ENCODE measurements at places on chromosomes 2 and 18. TPM values are rescaled to one million over a fixed set of nuclear protein-coding genes. Genes with fewer than 3 reads are reported as not detected.

Gene DNAJC5G
- not detected for total RNA-seq

GRCh38 chr2:175034716-175035115 lies 29.5 kb upstream of the CHN1 start:
- no peak for DNase-seq

DNA sequence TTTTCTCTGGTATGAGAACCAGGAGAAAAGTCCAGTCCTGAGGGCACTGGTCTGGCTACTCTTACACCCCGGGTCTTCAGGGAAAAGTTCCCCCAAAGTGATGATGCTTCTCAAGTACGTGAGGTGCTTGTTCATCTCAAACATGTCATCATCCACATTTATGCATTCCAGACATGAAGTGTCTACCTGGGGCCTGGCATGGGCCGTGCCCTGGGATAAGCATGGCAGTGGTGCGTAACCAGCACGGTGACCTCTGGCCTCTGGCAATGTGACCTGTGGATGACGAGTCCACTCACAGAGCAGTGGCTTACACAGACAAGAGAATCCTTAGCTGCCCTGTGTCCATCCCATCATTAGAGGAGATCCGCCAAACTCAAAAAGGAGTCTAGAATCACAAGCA lies 74.8 kb upstream of the LGALSL start:
- DNase-seq: no peak

Gene IL18R1
- total RNA-seq: 6.2 TPM

- no peak for DNase-seq
These were observed 170.6 kb upstream of the PKDCC start for GRCh38 chr2:41877114-41877678.

GRCh38 chr2:651951-652373 lies 25.2 kb downstream of the TMEM18 start:
- no peak for DNase-seq

Gene PLEK
- 9.4 TPM for total RNA-seq

Gene STARD6
- not detected for total RNA-seq

Gene PTPRN
- 0.60 TPM for total RNA-seq

- no peak for DNase-seq
These were observed 110.2 kb upstream of the CDH2 start for GRCh38 chr18:28287146-28287545.

DNA sequence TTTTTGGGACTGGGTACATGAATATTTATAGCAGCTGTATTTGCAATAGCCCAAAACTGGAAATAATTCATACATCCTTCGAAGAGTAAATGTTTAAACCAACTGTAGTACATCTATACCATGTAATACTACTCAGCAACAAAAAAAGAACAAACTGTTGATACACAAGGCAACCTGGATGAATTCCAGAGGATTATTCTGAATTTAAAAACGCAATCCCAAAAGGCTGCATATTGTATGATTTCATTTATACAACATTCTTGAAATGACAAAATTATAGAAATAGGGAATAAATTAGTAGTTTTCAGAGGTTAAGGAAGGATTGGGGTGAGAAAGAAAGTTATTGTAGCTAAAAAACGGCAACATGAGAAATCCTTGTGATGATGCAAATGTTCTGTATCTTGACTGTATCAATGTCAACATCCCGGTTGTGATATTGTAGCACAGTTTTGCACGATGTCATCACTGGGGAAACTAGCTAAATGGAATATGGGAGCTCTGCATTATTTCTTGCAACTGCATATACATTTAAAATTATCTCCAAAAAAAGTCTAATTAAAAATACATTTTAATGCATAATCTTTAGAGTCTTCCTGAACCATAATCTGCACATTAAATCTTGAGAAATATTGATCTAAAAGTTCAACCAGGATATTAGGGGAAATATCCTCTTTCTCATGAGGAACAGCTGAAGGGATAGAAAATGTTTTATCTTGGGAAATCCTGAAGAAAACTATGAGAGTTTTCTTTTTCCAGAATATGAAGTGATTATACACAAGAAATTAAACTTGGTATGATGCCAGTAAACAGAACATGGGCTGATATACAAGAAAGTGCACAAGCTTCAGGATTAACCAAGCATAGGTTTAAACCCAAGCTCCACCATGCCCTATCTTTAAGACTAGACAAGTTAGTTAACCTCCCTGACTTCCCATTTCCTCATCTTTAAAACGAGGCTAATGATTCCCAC lies 21.9 kb downstream of the EVA1A start:
- DNase-seq: no peak

- no peak for DNase-seq
These were observed 1.4 kb upstream of the CAPN10 start for GRCh38 chr2:240585101-240585500.

- DNase-seq: no peak
These were observed 172.7 kb downstream of the L3MBTL4 start for GRCh38 chr18:6242004-6242403.

GRCh38 chr2:164252568-164253287 lies 368.6 kb downstream of the GRB14 start:
- DNase-seq: no peak

Gene LYPD6
- 30.1 TPM for total RNA-seq

Gene G6PC2
- total RNA-seq: not detected

DNA sequence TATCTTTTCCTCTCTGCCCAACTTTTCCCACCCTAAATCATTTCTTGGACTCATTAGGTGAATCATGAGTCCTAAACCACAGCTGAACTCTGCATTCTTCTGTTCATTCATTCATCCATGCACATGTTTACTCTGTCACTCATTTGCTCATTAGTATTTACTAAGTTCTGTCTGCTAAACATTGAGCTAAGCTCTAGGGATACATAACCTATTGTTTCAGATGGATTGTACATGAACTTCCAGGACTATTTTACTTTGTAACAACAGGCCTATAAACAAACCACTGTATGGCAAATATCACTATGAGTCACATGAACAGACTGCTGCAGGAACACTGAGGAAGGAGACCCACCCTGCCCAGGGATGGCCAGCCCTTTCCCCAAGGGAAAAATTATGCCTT lies 14.6 kb upstream of the DYNC2LI1 start:
- DNase-seq: no peak

DNA sequence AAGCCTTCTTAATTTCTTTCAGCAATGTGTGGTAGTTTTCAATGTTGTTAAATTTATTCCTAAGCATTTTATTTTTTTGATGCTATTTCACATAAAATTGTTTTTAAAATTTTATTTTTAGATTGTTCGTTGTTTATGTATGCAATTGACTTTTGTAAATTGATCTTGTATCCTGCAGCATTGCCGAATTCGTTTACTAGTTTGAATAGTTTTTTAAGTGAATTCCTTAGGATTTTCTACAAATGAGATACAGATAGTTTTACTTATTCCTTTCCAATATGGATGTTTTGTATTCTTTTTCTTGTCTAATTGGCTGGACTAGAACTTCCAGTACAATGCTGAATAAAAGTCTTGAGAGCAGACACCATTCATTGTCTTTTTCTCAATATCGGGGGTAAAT lies 55.6 kb downstream of the QPCT start:
- DNase-seq: no peak

GRCh38 chr2:151826737-151827157 lies 1.5 kb downstream of the ARL5A start:
- no peak for DNase-seq

Gene ANKRD62
- total RNA-seq: not detected

DNA sequence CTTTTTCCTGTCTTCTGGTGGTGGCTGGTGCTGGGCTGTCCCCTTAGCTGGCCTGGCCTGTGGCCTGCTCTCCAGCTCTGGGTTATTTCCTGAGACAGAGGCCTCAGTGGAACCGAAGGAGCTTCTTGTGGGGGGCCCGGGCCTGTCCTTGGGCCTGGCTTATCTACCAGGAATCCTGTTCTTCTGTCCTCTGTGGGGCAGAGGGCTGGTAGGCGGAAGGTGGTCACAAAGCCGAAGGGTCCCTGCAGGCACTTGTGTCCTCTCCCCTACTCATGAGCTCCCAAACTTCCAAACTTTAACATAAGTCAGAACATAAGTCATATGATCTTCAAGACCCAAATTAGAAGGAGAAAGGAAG lies 74.6 kb upstream of the MCFD2 start:
- no peak for DNase-seq

Gene PDK1
- 17.7 TPM for total RNA-seq

DNA sequence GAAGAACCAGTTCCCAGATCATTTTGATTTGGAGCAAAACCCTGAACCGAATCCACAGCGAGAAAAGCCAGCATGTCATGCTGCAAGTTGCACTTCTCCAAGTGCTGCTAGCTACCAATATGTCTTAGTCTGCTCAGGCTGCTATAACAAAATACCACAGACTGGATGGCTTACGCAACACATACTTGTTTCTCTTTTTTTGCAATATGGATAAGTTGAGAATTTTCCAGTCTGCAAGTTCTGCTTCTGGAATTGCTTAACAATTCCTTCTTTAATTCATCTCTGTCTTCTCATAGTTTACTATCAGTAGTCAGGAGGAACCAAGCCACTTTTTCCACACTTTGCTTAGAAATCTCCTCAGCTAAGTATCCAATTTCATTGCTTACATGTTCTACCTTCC lies 105.9 kb upstream of the RBBP8 start:
- DNase-seq: no peak

Gene TMEM169
- total RNA-seq: 7.3 TPM

DNA sequence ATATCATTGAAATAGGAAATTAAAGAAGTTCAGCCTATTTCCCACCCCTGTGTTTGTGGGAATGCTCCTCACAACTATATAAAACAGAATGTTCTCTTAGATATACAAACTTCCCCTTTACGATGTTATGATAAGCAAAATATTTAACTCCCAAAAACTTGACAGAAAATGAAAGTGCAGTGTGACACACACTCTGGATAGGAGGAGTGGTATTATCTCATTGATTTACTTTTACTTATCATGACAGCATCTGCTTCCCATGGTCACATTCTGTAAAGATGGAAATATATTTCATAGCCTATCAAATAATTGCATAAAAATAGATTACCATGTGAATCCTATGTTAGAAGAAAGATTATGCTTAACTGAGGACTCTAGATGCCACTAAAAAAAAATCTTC lies 96.6 kb upstream of the STK17B start:
- DNase-seq: no peak

- DNase-seq: no peak
These were observed 120.5 kb downstream of the GULP1 start for GRCh38 chr2:188412190-188412589.
